Karpas-422 (cell line): ENCODE measurements at places on chromosomes 4 and X. TPM values are rescaled to one million over a fixed set of nuclear protein-coding genes. Genes with fewer than 3 reads are reported as not detected.

DNA sequence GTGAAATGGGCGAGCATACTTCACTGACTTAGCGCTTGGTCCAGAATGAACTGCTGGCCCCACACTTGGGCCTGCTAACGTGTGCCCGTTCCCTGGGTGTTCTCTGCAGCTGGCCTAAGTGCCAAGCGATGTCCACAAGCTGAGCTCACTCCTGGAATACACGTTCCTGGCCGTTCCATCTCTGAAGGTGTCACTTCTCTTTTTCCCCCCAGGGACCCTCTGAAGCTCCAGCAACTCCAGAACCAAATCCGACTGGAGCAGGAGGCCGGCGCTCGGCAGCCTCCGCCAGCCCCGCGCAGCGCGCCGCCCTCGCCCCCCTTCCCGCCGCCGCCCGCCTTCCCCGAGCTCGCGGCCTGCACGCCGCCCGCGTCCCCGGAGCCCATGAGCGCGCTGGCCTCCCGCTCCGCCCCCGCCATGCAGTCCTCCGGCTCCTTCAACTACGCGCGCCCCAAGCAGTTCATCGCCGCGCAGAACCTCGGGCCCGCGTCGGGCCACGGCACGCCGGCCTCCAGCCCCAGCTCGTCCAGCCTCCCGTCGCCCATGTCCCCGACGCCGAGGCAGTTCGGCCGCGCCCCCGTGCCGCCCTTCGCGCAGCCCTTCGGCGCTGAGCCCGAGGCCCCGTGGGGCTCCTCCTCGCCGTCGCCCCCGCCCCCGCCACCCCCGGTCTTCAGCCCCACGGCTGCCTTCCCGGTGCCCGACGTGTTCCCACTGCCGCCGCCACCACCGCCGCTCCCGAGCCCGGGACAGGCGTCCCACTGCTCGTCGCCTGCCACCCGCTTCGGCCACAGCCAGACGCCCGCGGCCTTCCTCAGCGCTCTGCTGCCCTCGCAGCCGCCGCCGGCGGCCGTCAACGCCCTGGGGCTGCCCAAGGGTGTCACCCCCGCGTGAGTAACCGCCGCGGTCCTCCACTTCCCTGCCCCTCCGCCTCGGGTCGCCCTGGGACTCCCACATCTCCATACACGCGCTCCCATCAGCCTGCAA lies 132.3 kb downstream of the CBR4 start:
- H3K27ac ChIP-seq: no peak overlapping the region
- H3K36me3 ChIP-seq: no peaks in the 10 kb centered on the region
- peaks cover 4% of the 10 kb centered on the region; the same call in 1 of the 2 replicates for H3K4me1 ChIP-seq
- DNase-seq: peak; percentile 44

TMPRSS11F gene
- not detected in 2 replicates for total RNA-seq

DNA sequence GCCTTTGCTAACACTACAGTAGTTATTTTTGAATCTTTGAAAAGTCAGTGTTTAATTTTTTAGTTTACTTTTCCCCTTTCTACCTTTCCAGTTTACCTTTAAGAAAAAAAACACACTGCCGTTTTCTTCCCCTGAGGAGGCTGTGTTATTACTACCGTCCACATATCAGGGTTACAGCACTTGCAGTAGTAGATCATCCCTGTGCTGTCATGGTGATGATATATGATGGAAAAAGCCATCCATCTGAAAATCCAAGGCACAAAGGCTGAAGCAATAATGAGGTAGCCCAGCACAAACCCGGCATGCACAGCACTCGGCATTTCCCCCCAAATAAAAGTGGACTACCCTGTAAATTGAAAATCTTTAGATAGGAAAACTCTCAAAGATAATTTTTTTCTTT lies 258.7 kb downstream of the CXXC4 start:
- no peaks in the 10 kb centered on the region for H3K27me3 ChIP-seq
- H3K4me3 ChIP-seq: no peak overlapping the region
- H3K36me3 ChIP-seq: no peaks in the 10 kb centered on the region

CCSER1 gene
- total RNA-seq: 0.87 and 3.6 TPM in 2 replicates

DNA sequence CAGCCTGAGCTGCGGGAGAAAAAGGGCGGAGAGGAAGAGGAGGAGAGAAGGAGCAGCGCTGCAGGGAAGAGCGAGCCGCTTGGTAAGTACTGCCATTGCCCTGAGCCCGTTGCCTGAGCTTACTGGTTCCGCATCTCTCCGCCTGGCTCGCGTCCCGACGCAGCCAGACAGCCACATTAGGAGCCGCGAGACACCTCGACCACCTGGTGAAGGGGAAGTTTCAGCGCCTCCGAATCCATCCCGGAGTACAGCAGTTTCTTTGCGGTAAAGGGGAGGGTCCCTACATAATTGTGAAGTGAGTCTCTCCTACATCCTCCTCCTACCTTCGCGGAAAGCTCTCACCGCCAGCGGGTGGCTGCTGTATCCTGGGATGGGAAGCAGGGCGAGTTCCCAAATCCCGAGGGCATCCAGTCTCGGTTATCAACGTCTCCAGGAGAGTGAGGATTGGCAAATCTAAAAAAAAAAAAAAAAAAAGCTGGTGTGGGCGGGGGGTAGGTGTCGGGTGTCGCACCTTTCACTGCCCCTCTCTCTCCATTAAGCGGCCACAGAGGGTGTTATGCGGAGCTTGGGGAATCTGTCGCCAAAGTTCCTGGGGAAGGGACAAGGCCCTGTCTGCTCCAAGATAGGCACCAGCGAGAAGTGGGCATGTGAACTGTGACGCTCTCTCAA lies 7.9 kb downstream of the TBX22 start:
- H3K36me3 ChIP-seq: no peaks in the 10 kb centered on the region
- no peak overlapping the region for H3K4me3 ChIP-seq
- no peaks in the 10 kb centered on the region for H3K27me3 ChIP-seq
- H3K4me1 ChIP-seq: no peaks in the 10 kb centered on the region
- no peak for DNase-seq

GRCh38 chr4:104941661-104942062 lies 205.0 kb upstream of the TET2 start:
- DNase-seq: no peak
- H3K4me1 ChIP-seq: no peaks in the 10 kb centered on the region
- no peak overlapping the region for H3K27ac ChIP-seq
- H3K36me3 ChIP-seq: no peaks in the 10 kb centered on the region
- H3K4me3 ChIP-seq: no peak overlapping the region

GRCh38 chrX:105745863-105746262 lies 76.5 kb upstream of the NRK start:
- H3K27ac ChIP-seq: no peak overlapping the region
- no peaks in the 10 kb centered on the region for H3K27me3 ChIP-seq
- no peak overlapping the region for H3K4me3 ChIP-seq
- DNase-seq: no peak
- H3K36me3 ChIP-seq: no peaks in the 10 kb centered on the region
- H3K4me1 ChIP-seq: no peaks in the 10 kb centered on the region

GRCh38 chr4:134024251-134024650 lies 177.3 kb downstream of the PABPC4L start:
- no peak overlapping the region for H3K4me3 ChIP-seq
- H3K27ac ChIP-seq: no peak overlapping the region
- no peak for DNase-seq
- no peaks in the 10 kb centered on the region for H3K27me3 ChIP-seq
- H3K4me1 ChIP-seq: no peaks in the 10 kb centered on the region; the same call in 1 of the 2 replicates

GRCh38 chr4:95158626-95159025 lies 390.1 kb downstream of the UNC5C start:
- no peak overlapping the region for H3K27ac ChIP-seq
- no peaks in the 10 kb centered on the region for H3K36me3 ChIP-seq
- no peak for DNase-seq

- H3K36me3 ChIP-seq: no peaks in the 10 kb centered on the region
- peaks cover 13% of the 10 kb centered on the region for H3K4me1 ChIP-seq
- DNase-seq: no peak
- no peaks in the 10 kb centered on the region for H3K27me3 ChIP-seq
- H3K27ac ChIP-seq: no peak overlapping the region
Observed at GRCh38 chr4:147056940-147057610, 111.4 kb upstream of the TTC29 start.

GRCh38 chr4:107834241-107834794 lies 9.6 kb downstream of the SGMS2 start:
- H3K4me1 ChIP-seq: no peaks in the 10 kb centered on the region
- no peak overlapping the region for H3K27ac ChIP-seq
- H3K36me3 ChIP-seq: no peaks in the 10 kb centered on the region
- H3K4me3 ChIP-seq: no peak overlapping the region
- no peaks in the 10 kb centered on the region for H3K27me3 ChIP-seq

TCEAL9 gene
- 13.2 and 18.8 TPM in 2 replicates for total RNA-seq

GRCh38 chrX:150767045-150767395 lies 73.8 kb downstream of the MTMR1 start:
- H3K4me1 ChIP-seq: no peaks in the 10 kb centered on the region
- no peak overlapping the region for H3K4me3 ChIP-seq

DNA sequence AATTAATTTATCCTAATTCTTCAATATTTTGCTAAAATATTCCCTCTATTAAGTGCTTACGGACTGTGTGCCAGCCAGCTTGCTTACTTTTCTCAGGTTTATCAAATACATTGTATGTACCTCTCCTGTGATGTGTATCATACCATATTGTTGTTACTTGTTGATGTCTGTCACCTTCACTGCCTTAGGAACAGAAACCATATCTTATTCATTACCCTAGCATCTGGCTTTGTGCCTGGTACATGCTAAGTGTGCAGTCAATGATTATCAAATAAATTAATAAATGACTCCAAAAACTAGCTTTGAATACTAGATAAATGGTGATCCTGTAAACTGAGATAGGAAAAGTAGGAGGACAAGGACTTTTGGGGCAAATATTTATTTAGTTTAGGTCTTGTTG lies 6.9 kb downstream of the CLCN3 start:
- no peak overlapping the region for H3K27ac ChIP-seq
- H3K4me3 ChIP-seq: no peak overlapping the region
- H3K4me1 ChIP-seq: peaks cover 32% of the 10 kb centered on the region
- H3K36me3 ChIP-seq: no peaks in the 10 kb centered on the region
- no peak for DNase-seq
- H3K27me3 ChIP-seq: no peaks in the 10 kb centered on the region

EPHA5 gene
- total RNA-seq: 0.14 TPM in 1 of 2 replicates, not detected in the other

PDGFRA gene
- not detected in 2 replicates for total RNA-seq

DNA sequence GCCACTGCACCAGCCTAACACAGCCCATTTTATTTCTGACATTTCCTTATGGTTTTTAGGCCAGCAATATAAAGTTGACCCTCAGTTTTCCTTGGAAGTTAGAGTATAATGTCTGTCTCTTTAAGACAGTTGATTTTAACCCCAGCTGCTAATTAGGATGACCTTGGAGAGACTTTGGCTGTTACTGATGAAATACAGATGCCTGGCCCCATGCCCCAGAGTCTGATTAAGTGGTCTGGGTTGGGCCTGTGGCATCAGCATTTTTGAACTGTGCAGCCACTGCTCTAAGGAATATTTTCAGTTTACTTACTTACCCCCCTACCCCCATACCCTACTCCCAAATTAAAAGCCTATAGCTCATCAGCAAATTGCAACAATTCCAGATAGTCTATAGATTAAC lies 85.8 kb downstream of the DCLK2 start:
- H3K4me1 ChIP-seq: no peaks in the 10 kb centered on the region
- DNase-seq: no peak
- no peak overlapping the region for H3K4me3 ChIP-seq

- H3K4me3 ChIP-seq: no peak overlapping the region
- no peaks in the 10 kb centered on the region for H3K27me3 ChIP-seq
- peaks cover 6% of the 10 kb centered on the region for H3K4me1 ChIP-seq
- no peak for DNase-seq
- H3K36me3 ChIP-seq: no peaks in the 10 kb centered on the region
- H3K27ac ChIP-seq: no peak overlapping the region
Observed at GRCh38 chrX:124208660-124209059, 123.8 kb upstream of the TEX13D start.

GRCh38 chr4:81471588-81472280 lies at the start of gene RASGEF1B:
TSS of gene RASGEF1B (minus strand) at chr4:81471907. CDS start at chr4:81459508, 12,399 bp downstream.
- no peaks in the 10 kb centered on the region for H3K27me3 ChIP-seq
- no peaks in the 10 kb centered on the region for H3K36me3 ChIP-seq
- DNase-seq: peak; percentile 88
- peak within 1 kb of the TSS; percentile 72 for H3K4me3 ChIP-seq

GRCh38 chr4:139267301-139267700 lies 12.7 kb downstream of the MGARP start:
- H3K4me3 ChIP-seq: 0 out of 2 replicates have a peak overlapping the region, but pooled peaks have one; percentile 55
- no peak overlapping the region for H3K27ac ChIP-seq
- DNase-seq: no peak
- H3K4me1 ChIP-seq: peaks cover 14% of the 10 kb centered on the region
- H3K36me3 ChIP-seq: no peaks in the 10 kb centered on the region
- H3K27me3 ChIP-seq: no peaks in the 10 kb centered on the region

DNA sequence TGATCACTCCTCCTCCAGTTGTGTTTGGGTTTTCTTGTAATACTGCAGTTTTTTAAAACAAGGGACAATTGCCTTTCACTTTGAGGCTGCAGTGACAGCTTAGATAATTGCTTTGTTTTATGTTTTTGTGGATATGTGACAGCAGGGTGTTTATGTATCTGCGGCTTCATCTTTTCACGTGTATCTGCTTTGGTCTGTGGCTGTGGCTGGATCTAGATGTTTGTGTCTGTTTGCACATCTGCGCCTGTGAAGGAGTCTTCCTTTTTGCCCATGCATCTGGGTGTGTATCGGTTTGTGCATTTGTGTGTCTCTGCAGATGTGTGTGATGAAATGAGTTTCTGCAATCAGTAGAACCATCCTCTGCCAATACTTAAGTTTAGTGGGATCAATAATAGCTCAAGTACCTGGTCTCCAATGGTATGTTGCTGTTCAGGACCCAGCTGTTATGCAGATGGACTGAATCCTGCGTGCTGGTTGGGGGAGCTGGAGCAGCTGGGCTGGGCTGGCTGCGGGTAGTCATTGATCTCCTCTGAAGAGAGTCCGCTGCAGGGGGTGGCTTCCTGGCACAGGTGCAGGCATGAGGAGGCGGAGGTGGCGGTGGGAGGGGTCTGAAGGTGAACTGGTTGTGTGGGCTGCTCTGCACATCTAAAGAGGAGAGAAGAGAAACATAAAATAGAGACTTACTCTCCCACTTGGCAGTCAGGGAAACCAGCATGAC lies 390.3 kb downstream of the SH2D1A start:
- H3K27ac ChIP-seq: no peak overlapping the region
- H3K4me1 ChIP-seq: no peaks in the 10 kb centered on the region
- no peak overlapping the region for H3K4me3 ChIP-seq
- no peak for DNase-seq
- H3K36me3 ChIP-seq: no peaks in the 10 kb centered on the region
- H3K27me3 ChIP-seq: no peaks in the 10 kb centered on the region

AMTN gene
- total RNA-seq: not detected in 2 replicates

DNA sequence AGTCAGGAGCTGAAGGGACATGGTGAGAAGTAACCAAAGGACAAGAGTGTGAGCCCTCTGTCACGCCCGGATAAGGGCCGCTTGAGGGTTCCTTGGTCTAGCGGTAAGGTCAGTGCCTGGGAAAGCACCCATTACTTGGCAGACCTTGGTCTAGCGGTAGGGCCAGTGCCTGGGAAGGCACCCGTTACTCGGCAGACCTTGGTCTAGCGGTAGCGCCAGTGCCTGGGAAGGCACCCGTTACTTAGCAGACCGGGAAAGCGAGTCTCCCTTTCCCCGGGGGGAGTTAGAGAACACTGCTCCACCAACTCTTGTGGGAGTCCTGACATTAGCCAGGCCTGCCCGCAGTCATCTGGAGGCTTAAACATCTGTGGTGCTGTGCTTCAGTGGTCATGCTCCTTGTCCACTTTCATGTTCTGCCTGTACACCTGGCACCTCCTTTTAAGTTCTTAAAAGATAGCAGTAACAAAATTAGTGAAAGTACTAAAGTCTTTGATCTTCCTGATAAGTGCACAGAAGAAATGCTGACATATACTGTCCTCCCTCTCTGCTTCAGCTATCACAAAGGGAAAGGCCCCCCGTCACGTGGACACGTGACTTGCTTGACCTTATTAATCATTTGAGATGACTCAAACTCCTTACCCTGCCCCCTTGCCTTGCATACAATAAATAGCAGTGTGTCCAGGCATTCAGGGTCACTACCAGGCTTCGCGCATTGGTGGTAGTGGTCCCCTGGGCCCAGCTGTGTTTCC lies 9.3 kb upstream of the SEC24B start:
- H3K4me3 ChIP-seq: no peak overlapping the region
- H3K27ac ChIP-seq: no peak overlapping the region
- H3K27me3 ChIP-seq: no peaks in the 10 kb centered on the region
- H3K36me3 ChIP-seq: no peaks in the 10 kb centered on the region
- no peaks in the 10 kb centered on the region; the same call in 1 of the 2 replicates for H3K4me1 ChIP-seq

MUC7 gene
- total RNA-seq: not detected in 2 replicates

TSPYL2 gene
- 44.6 and 68.5 TPM in 2 replicates for total RNA-seq
